ENCODE measurements at places on chromosomes 12 and 14. TPM values are rescaled to one million over a fixed set of nuclear protein-coding genes. Genes with fewer than 3 reads are reported as not detected.

DNA sequence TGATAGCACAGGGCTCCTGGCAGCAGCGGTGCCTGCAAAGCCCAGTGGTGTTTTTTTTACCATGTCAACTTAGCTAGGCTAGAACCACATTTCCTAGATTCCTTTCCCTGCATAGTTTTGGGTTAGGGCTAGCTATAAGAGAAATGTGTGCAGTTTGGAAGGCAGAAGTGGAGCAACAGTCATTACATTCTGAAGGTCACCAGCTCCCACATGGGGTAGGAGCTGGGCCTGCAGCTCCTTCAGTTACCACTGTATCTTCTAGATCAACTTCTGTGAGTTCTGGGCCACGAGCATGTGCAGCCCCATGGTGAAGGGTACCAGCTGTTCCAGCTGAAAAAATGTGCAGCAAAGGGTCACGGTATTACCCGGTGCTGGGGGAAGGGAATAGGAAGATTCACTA lies 2.3 kb upstream of the SLC25A3 start:
- DNase-seq = no peak

DNA sequence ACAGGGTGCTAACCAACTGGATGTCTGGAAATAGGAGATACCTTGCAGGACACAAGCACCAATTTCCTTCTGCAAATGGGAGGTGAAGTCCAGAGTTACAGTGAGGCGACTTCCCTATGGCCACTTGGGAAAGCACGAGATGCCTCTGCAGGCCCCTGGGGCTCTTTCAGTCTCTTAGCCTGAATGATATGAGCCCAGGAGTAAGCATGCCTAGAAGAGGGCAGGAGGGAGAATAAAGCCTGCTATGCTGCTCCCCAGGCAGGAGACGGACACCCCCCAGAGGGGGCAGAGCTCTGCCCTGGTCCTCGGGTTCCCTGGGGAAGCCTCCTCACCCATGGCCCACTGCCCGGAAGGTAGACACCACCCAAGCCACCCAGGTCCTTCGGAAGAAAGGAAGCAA lies 105.1 kb downstream of the GCH1 start:
- DNase-seq = no peak

- DNase-seq = peak; percentile 97
Measured at GRCh38 chr14:99562856-99563748, 40.9 kb downstream of the CCDC85C start.

The IL26 gene
- total RNA-seq = not detected

- no peak for DNase-seq
Measured at GRCh38 chr14:63039866-63040265, 5.4 kb downstream of the KCNH5 start.

GRCh38 chr14:68231898-68232297 lies 412.3 kb downstream of the RAD51B start:
- no peak for DNase-seq

DNA sequence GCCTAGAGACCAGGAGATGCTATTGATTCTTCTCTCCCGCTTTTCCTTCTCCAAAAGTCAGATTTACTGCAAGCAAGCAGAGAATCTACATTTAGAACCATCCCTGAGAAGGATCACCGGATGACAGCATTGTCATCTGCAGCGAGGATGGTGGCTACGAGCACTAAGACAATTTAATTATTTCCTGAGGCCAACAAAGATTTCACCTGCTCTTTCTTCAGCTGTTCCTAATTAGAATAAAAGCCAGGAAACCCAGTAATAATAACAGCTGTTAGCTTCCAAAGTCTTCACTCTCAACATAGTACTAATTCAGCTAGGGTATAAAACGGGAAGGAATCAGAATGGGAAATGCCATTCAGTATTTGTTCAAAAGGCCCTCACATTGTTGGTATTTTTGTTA lies 53.3 kb downstream of the TMTC1 start:
- no peak for DNase-seq

DNA sequence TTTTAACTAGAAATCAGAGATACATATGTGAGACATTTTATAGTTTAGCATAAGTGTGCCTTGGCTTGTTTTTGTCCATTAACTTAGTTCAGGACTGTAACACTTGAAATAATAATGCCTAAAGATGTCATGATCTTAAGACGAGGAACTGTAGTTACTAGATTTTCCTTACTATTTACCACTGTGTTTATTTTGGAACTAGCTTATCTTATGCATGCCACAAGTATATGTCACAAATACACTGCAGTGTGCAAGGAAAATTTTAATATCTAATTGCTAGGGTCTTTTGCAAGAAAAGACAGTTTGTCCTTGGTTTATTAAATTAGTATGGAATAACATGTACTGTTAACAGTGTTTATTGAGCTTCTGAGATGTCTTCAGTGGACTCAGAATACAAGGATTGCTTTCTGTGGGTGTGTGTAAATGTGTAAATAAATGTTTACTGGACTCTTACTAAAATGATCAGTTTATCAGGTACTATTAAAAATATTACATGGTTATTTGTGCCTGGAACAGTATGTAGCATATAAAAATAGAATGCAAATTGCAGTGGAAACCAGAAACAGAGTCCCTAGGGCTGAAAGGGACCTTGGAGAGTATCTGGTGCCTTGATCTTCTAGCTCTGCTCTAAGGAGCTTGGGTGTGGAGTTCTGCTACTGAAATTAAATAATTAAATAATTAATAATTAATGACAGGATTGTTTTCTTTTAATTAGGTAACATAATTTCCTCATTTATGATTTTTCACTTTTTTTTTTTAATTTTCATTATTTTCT lies 58.1 kb downstream of the FGD4 start:
- DNase-seq = no peak
